Naive thymus-derived CD8-positive, alpha-beta T cell (primary cell): ENCODE measurements at places on chromosomes 5 and 9. TPM values are rescaled to one million over a fixed set of nuclear protein-coding genes. Genes with fewer than 3 reads are reported as not detected.

PCDHB1 gene
- not detected for total RNA-seq

VCAN gene
- 0.39 TPM for total RNA-seq

SAXO1 gene
- 0.38 TPM for total RNA-seq

PCA3 gene
- total RNA-seq = not detected

PCDHA9 gene
- not detected for total RNA-seq

WWC1 gene
- 0.62 TPM for total RNA-seq

UGT3A1 gene
- not detected for total RNA-seq

NRG2 gene
- 0.47 TPM for total RNA-seq

OBP2B gene
- not detected for total RNA-seq

PCDHB7 gene
- total RNA-seq = not detected

ZFP2 gene
- 2.9 TPM for total RNA-seq

PCDHAC1 gene
- not detected for total RNA-seq

FAM221B gene
- total RNA-seq = not detected

KIF20A gene
- not detected for total RNA-seq

ANKRD18B gene
- not detected for total RNA-seq

DOCK2 gene
- 171 TPM for total RNA-seq

PLEKHG4B gene
- not detected for total RNA-seq

BARHL1 gene
- total RNA-seq = not detected

CATSPER3 gene
- total RNA-seq = 0.78 TPM

TEK gene
- total RNA-seq = not detected

TNC gene
- total RNA-seq = not detected

TICAM2 gene
- 1.5 TPM for total RNA-seq

COL27A1 gene
- 1.7 TPM for total RNA-seq

SPATA31D4 gene
- total RNA-seq = not detected

CDH9 gene
- total RNA-seq = not detected

INSYN2B gene
- total RNA-seq = not detected

UBQLN1 gene
- 112 TPM for total RNA-seq

RELL2 gene
- 22.3 TPM for total RNA-seq

ARL14EPL gene
- total RNA-seq = not detected

LRRC70 gene
- total RNA-seq = 1.1 TPM

C9orf50 gene
- not detected for total RNA-seq

PCDHB12 gene
- not detected for total RNA-seq

SMIM33 gene
- 0.13 TPM for total RNA-seq

CAPSL gene
- not detected for total RNA-seq

NUDT12 gene
- 3.5 TPM for total RNA-seq

DNAH5 gene
- not detected for total RNA-seq

MYO10 gene
- total RNA-seq = not detected

MLANA gene
- not detected for total RNA-seq

TMEM250 gene
- 38.2 TPM for total RNA-seq

ATP6V1G1 gene
- 170 TPM for total RNA-seq

SHISAL2B gene
- total RNA-seq = not detected

ADAM19 gene
- total RNA-seq = 3.6 TPM

IL9 gene
- total RNA-seq = not detected

NR5A1 gene
- not detected for total RNA-seq

CNOT6 gene
- 50.7 TPM for total RNA-seq

SV2C gene
- not detected for total RNA-seq

AK1 gene
- 52.2 TPM for total RNA-seq

HOMER1 gene
- 5.4 TPM for total RNA-seq

NR2F1-AS1 gene
- total RNA-seq = not detected

DDX4 gene
- not detected for total RNA-seq

MEGF10 gene
- total RNA-seq = not detected

GCNT1 gene
- 2.3 TPM for total RNA-seq

SAPCD2 gene
- 0.27 TPM for total RNA-seq

FUBP3 gene
- total RNA-seq = 46.1 TPM
